ENCODE measurements at places on chromosomes 4 and X.

GRCh38 chr4:78766650-78767049 lies 9.5 kb upstream of the BMP2K start:
- DNase-seq = no peak

GRCh38 chrX:23201706-23202105 lies 132.9 kb upstream of the PTCHD1 start:
- DNase-seq = no peak

DNA sequence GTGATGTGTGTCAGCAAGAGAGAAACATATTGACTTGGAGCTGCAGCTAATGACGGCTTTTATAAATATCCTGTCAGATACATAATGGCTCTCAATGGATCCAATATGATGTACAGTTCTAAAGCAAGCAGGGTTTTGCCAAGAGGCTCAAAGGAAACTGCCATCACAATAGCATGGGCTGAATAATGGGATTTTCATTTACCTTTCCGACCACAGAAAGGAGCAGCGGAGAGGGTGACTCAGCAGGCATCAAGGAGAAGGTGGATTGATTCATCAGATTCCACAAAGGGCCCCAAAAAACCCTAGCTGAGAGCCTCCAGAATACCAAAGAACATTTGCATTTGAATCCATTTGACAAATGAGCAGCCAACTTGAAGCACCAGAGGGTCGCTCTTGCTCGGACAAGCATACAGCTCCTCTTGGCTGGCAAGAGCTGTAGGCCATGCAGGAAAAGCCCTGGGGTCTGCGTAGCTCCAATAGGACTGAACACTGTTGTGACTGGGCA lies 355.7 kb upstream of the NOCT start:
- no peak for DNase-seq

DNA sequence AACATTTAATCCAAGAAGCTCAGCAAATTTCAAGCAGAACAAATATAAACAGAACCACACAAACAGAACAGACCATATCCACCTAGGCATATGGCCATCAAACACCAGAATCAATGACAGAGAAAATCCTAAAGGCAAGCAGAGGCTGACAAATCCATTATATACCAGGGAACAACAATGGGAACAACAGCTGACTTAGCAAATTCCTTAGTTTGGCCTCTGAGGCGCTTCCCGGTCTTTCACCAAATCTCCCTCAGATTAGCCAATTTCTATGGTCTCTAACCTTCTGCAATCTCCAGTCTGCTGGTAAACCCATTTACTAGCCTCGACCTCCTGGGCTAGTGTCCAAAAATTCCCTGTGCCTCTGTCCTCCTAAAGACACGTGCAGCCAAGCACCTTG lies 59.2 kb downstream of the GPR143 start:
- no peak for DNase-seq

DNA sequence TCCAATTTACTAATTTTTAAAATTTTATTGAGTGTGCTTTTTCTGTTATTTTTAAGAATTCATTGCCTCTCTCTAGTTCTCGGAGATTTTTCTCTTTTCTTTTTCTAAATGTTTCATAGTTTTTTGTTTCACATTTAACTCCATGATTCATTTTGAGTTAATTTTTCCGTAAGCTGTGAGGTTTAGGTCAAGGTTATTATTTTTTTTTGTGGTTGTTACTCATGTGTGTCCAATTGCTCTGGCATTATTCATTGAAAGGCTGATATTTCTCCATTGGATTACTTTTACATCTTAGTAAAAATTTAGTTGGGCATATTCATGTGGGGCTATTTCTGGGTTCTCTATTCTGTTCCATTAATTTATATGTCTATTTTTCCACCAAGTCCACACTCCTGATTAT lies 220.8 kb downstream of the MID1IP1 start:
- no peak for DNase-seq

GRCh38 chr4:119118397-119118796 lies 17.2 kb upstream of the MYOZ2 start:
- DNase-seq = no peak

- no peak for DNase-seq
Observed at GRCh38 chrX:143683486-143683885, 37.1 kb downstream of the SPANXN2 start.

DNA sequence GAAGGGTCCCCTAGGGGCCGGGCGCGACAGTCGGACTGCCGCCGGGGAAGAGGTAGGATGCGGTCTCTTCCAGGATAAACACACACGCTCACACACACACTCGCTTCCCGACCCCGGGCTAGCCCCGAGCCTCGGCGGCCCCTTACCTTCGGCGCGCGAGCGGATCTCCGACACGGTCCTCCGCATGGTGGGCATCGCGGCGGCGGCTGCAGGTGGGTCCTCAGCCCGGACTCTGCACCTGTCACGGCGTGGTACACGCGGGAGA lies 294 bp downstream of the ATP8A1 start:
- DNase-seq = no peak
